ENCODE measurements at places on chromosomes 13 and 19.

DNA sequence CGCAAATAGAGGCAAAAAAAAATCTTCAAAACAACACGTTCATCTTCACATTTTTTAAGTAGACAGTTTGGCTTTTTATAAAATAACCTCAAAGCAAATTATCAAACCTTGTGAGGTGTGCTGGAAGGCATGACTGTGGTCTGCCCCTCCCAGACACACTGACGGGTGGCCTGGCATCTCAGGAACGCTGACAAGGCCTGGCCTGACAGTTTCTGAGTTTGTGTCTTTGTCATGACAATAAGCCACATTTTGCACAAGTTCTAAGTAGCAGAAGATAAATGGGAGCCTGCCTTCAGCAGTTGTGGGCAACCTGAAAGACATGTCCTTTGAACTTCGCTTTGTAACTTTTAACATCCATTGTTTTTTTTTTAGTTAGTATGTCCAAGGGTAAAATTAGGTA is 38.5 kb downstream of the SOX21 start:
- DNase-seq, result no peak

DNA sequence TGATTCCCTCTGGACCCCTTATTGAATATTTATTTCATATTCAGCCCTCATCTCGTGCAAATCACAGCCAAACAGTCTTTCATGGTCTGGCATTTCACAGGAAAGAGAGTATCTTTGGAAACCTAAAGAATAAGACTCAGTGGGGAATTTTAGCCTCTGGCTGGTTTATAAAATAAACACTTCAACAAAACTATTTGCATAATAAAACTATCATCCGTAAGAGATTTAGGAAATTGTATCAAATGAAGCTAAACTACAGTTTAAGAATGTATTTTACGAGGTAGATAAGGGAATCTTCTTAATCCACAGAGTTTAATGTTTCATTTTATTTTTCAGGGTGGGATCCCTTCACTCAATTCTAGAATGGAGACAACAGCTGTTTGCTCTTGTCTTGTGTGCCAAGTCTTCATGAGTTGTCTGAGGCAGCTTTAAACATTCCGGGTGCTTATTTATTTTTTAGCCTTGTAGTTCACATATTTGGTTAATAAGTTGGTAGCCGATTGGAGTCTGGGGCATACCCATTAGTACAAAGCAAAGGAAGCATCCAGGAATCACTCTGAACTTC is 634.4 kb upstream of the KLF12 start:
- DNase-seq, result no peak

- no peak for DNase-seq
Measured at GRCh38 chr19:20858218-20858617, 64.8 kb upstream of the ZNF85 start.

DNA sequence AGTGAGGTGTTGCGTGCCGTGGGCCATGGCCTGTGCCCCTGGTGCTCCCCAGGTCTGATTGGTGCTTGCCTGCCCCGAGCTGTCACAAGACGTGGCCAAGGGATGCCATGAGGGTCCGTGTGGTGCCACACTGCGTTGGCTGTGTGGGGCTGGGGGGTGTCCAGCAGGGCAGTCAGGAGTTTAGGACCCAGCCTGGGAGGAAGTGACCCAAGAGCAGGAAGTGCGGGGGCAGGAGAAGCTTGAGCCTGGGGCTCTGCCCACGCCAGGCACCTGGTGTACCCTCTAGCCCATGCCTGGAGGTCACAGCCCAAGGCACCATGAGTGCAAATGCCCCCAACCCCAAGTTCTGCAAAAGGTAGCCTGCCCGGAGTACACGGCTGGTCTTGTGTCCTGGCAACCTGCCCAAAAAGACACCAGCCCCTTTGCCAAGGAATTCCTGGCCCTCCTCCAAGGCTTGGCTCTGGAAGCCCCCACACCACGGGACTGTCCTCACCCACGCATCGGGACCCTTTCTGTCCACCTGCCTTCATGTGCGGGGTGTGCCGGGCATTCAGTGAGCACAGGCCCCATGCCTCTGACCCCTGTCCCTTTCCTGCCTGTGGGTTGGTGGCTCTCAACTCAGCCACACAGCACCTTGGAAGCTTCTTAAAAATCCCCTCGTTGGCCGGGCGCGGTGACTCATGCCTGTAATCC is 24.9 kb downstream of the MPND start:
- DNase-seq, result no peak

GRCh38 chr19:33510462-33511194 is 11.0 kb downstream of the PEPD start:
- DNase-seq, result no peak

DNA sequence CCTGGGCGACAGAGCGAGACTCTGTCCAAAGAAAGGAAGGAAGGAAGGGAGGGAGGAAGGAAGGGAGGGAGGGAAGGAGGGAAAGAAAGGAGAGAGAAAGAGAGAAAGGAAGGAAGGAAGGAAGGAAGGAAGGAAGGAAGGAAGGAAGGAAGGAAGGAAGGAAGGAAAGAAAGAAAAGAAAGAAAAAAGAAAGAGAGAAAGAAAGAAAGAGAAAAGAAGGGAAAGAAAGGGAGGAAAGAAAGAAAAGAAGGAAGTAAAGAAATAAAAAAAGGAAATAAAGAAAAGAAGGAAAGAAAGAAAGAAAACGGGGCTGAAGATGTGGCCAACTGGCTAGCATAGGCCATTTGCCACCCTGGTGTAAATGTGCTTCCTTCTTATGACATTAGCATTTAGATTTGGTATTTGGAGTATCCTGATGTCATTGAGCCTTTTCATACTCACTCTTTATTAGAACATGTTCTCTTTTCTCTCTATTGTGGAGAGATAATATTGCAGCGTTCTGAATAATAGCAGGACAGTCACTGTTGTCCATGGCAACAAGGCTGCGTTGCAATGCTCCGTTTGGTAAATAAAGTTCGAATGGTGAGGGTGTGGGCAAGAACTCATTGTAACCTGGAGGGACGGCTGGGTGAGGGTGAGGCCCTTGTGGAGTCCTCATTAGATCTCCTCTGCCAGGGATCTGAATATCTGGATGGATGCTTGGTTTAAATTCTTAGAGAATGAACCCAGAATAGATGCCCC is 173.9 kb upstream of the UBL3 start:
- DNase-seq, result no peak

- no peak for DNase-seq
Measured at GRCh38 chr19:30049846-30050667, 108.0 kb downstream of the URI1 start.

DNA sequence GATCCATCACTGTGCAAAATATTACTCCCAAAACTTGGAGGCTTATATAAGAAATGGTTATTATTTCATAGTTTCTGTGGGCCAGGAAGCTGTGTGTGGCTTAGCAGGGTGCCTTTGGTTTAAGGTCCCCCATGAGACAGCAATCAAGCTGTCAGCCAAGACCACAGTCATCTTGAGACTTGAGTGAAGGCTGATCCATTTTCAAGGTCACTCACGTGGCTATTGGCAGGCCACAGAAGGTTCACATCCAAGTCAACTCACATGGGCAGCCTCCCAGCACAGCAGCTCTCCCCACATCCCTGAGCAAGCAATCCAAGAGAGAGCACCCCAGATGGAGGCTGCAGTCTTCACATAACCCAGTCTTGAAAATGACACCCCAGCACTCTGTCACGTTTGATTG is 537.4 kb downstream of the MYO16 start:
- DNase-seq, result no peak

- DNase-seq, result no peak
Measured at GRCh38 chr19:18344582-18344950, 4.2 kb downstream of the PGPEP1 start.

- DNase-seq, result no peak
Measured at GRCh38 chr13:21218351-21219035, 42.0 kb downstream of the MRPL57 start.
